ENCODE measurements at places on chromosomes 5 and 9. TPM values are rescaled to one million over a fixed set of nuclear protein-coding genes. Genes with fewer than 3 reads are reported as not detected.

DNA sequence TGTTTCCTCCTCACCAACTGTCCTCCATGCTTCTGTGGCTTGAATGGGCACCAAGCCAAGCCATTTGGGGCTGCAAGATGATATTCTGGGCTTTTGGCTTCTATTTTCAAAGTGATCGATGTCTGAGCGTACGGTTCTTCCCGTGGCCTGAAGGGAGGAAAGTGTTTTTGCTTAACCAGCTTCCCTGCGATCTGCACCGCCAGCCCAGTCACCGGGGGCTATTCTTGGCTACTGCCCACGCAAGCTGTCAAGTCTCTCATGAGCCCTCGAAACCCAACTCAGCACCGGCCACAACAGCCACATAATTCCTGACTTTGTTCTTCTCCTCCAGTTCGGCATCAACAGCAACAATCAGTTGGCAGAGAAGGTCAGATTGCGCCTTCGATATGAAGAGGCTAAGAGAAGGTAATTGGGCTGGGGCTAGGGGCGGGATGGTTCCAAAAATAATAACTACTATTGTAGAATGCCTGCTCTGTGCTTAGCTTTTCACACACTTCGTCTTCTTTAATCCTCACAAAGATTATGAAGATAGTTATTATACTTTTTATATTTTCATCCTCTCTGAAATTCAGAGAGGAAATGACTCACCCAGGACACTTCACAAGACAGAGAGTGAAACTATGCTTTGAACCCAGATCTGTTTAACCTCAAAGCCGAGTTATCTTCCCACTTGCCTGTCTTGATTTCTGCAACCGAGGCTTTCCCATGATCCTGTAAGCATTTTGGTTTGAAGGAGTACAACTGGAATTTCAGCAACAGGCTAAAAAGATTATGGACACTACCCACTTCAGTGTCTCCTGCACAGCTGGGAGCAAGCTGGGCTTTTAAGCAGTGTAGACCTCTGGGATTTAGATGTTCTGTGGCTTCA, 76.4 kb upstream of the RARS1 start:
- DNase-seq = no peak

GRCh38 chr5:90528601-90529193, 687 bp downstream of the LYSMD3 start:
- peak; percentile 28 for DNase-seq

The DBH gene
- 0.90 TPM for polyA plus RNA-seq

DNA sequence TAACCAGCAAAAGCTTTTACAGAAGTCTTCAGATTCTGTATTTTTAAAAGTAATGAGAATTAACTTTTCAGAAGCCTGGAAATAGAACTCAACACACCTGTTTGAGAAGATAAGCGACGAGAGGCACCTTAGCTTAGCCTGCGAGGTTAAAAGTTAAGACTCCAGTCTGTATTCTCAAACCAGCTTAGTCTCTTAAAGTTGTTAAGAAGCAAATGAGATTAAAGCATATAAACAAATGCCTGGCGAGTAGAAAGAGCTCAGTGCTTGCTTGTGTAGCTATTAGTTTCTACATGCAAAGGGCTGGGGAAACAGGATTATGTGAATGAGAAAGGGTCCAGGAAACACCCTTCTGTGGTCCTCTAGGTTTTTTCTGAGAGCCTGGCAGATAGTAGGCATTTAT, 51.7 kb downstream of the MTAP start:
- no peak for DNase-seq

- no peak for DNase-seq
These were observed 46.7 kb downstream of the TNFSF8 start for GRCh38 chr9:114883709-114884108.

The FIBCD1 gene
- 0.08 TPM for polyA plus RNA-seq

The TMEM215 gene
- 0.12 TPM for polyA plus RNA-seq

GRCh38 chr9:16597136-16597535, 273.3 kb downstream of the BNC2 start:
- no peak for DNase-seq

The ENHO gene
- 1.4 TPM for polyA plus RNA-seq

DNA sequence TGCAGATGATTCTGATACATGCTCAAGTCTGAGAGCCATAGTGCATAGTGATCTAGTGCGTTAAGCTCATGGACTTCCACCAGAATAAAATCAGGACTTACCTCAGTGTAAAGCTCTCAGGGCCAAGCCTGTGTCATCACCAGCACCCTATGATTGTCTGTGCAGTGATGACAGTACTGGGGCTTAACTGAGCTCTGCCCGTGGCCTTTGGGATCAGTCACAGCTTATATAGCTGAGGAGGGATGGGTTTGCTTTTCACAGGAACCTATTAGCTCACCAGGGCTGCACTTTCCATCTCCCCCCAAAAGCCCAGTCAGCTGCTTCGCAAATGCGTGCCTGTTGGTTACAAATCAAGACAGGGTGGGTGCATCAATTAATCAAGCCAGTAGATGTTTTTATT, 246.9 kb downstream of the NR3C1 start:
- no peak for DNase-seq

- no peak for DNase-seq
These were observed 59.6 kb downstream of the C9orf152 start for GRCh38 chr9:110148384-110148783.

DNA sequence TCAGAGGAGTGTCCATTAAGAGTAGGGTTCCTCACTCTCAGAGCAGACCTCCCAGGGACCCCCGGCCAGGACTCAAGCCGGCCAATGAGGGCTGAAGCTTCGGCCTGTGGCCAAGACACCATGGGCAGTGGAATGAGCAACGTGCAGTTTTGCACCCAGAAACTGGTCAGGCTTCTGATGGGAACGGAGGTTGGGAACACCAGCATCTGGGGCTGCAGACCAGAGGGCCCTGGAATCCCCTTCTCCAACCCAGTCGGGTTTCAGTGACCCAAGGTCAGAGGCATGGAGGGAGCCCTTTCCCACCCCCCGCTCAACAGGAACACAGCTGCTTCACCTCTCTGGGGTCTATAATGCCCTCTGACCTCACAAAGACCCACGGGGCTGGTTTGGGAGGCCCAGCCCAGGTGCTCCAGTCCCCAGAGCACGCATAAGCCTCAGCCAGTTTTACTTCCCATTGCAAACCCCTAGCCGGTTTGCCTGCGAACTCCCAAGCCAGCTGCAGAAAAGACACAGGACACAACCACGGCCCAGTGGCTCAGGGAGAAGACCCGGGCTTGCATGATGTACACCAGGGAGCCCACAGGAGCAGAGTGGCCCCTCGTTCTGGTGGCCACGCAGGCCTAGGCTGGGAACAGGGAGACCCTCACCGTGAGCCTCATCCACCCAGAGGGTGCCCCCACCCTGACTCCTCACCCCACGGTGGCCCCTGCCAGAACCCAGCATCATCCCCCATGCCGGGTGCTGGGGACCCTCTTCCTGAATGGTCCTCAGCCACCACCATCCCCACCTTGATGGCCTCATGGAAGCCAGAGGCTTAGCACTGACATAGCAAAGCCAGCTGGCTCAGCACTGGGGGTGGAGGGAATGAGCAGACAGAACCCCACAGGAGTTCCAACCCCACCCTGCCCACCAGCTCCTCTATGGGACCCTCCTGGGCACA, 30.6 kb downstream of the VAV2 start:
- no peak for DNase-seq

GRCh38 chr5:58094031-58094430, 365.9 kb downstream of the PLK2 start:
- DNase-seq = no peak

DNA sequence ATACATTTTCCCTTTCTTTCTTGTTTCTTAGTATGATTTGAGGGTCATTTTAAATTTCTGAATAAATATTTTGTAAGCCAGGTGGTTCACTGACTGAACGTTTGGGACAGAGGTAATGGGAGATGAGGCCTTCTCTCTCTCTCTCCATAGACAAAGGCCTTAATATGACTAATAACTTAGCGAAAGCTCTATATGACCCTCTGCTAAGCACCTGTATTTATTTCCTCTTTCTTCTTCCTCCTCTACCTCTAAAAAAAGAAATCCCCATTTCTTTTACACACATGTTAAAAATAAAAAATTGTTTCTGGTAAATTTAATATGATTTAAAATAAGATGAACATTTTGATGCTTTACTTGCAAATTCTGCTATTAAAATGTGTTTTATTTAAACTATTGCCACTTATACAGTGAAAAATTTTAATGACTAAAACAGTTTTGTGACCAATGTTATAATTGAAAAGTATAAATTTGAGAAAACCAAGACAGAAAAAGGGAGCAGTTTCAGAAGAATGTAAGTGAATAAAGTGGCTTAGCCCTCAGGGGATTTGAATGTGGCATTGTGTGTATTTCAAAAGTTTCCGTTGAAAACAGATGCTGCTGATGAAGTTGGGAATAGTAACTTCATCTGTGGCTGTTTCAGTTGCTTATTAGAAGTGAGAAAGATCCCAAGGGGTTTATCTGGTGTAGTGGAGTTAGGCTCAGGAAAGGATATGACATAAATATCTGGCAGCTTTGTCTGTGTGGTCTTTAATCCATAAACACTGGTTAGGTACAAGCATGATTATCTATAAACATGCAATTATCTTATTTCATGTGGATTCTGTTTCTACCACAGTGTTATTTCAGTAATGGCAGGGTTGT, 128.6 kb upstream of the GRHPR start:
- no peak for DNase-seq

GRCh38 chr5:135324897-135325650, 74.0 kb downstream of the MACROH2A1 start:
- DNase-seq = no peak

DNA sequence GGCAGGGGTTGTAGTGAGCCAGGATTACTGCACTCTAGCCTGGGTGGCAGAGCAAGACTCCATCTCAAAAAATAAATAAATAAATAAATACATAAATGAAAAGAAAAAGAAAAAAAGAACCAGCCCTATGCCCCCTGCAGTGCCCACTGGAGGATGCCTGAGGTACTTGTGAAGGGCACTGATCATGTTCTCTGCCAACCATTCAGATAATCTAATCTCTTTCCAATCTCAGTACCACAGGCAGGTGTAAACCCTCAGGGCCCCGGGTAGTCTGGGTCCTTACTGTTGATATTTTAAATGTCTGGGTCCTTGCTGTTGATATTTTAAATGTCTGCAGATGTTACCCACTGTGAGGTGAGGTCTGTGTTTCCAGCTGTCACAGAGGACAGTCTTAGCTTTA, 321.8 kb upstream of the ADCY2 start:
- no peak for DNase-seq

- DNase-seq = no peak
These were observed 408.1 kb downstream of the FAM170A start for GRCh38 chr5:120037451-120037850.

- no peak for DNase-seq
These were observed 187.0 kb downstream of the CACNA1B start for GRCh38 chr9:138064547-138064946.

The FBP1 gene
- polyA plus RNA-seq = 66.0 TPM

- no peak for DNase-seq
These were observed 72.6 kb downstream of the ERMP1 start for GRCh38 chr9:5760338-5760737.

GRCh38 chr5:151060742-151061141, 20.1 kb downstream of the TNIP1 start:
- no peak for DNase-seq

GRCh38 chr5:10301266-10301665, 6.4 kb downstream of the CMBL start:
- DNase-seq = no peak

DNA sequence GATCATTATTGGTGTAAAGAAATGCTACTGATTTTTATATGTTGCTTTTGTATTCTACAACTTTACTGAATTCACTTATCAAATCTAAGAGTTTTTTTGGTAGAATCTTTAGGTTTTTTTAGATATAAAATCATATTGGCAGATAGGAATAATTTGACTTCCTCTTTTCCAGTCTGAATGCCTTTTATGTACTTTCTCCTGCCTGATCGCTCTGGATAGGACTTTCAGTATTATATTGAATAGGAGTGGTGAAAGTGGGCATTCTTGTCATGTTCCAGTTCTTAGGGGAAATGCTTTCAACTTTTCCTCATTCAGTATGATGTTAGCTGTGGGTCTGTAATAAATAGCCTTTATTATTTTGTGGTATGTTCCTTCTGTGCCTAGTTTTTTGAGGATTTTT, 8.3 kb downstream of the AHRR start:
- no peak for DNase-seq

GRCh38 chr9:32378496-32378895, 5.9 kb upstream of the ACO1 start:
- peak; percentile 57 for DNase-seq

GRCh38 chr9:69076550-69076949, 41.0 kb downstream of the FXN start:
- DNase-seq = no peak

All from left kidney (tissue), 8 donors.